Ovary (tissue), 10 donors: ENCODE measurements at places on chromosomes 11 and 22. TPM values are rescaled to one million over a fixed set of nuclear protein-coding genes. Genes with fewer than 3 reads are reported as not detected.

GRCh38 chr11:75013051-75013450, 24.3 kb downstream of the NEU3 start:
- H3K4me3 ChIP-seq = no peak overlapping the region
- no peak overlapping the region for H3K27ac ChIP-seq
- H3K4me1 ChIP-seq = no peaks in the 10 kb centered on the region
- no peak for DNase-seq
- no peaks in the 10 kb centered on the region for H3K27me3 ChIP-seq

- H3K4me1 ChIP-seq = no peaks in the 10 kb centered on the region
- H3K4me3 ChIP-seq = no peak overlapping the region
- H3K27me3 ChIP-seq = no peaks in the 10 kb centered on the region
- H3K27ac ChIP-seq = no peak overlapping the region
Measured at GRCh38 chr11:132334769-132335280, 964.4 kb downstream of the NTM start.

DNA sequence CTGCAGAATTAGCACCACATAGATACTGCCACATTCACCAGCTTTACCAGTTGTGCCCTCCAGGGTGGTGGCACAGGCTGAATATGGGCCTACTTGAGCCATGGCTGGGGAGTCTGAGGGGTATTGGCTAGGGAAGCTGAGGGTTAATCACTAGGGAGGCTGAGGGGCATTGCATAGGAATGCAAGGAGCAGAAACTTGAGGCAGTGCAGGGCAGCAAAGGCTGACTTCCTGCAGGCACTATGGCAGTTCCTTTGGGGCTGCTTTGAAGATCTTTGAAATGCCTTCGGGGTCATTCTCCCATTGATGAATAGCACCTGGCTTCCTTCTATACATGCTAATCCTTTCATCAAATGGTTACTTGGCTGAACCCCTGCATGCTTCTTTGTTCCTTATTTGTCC, 171.5 kb downstream of the RCN1 start:
- H3K4me1 ChIP-seq = peaks cover 1% of the 10 kb centered on the region
- no peak for DNase-seq
- no peaks in the 10 kb centered on the region for H3K36me3 ChIP-seq
- H3K4me3 ChIP-seq = no peak overlapping the region

DNA sequence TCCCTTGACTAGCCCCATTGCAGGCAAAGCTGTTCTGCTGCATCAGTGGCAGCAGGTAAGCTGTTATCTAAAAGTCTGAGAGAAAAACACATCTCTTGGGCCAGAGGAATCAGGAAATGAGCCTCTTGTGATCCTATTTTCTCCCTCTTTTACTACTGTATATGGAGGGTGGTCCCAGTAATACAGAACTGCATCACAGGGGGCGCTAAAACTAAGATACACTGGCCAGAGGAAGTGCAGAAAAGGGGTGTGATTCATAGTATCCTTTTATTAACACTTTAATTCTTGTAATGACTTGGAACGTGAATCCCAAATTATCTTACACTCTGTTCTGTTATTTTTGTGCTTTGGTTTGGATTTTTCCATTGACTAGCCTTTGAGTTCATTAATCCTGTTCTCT, 8.8 kb upstream of the MED17 start:
- H3K4me1 ChIP-seq = no peaks in the 10 kb centered on the region
- H3K36me3 ChIP-seq = no peaks in the 10 kb centered on the region
- no peaks in the 10 kb centered on the region for H3K27me3 ChIP-seq
- no peak overlapping the region for H3K4me3 ChIP-seq
- no peak overlapping the region for H3K27ac ChIP-seq

DNA sequence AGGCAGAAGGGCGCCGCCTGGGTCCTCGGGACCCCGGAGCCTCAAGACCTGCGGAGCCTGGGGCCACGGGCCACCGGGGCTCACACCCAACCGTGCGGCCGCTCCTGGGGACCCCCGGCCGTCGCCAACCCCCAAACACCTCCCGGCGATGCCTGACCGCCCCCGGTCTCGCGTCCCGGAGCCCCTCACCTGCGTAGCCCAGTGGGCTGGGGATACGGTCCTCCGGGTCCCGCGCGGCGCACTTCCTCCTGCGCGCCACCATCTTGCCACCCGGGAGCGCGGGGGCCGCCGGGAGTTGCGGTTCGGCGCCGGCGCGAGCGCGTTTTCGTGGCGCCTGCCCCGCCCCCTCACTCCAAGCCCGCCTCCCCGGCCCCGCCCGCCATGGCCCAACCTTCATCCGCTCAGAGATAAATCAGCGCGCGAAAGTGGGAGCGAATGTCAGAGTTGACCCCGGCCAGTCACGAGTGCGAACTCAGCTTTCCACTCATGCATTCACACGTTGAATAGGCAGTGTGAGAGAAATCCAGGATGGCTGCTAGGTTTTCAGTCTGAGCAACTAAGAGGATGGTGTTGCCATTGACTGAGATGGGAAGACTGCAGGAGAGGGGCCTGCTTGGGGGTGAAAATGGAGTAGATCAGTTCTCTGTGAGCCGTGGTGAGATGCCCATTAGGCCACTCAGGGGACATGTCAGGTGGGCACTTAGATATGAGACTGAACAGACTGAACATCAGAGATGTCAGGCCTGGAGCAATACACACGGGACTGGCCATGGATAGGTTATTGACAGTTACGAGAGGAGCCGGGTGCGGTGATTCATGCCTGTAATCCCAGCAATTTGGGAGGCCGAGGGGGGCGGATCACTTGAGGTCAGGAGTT, at the start of gene RRP7A:
Gene RRP7A, minus strand, starts transcription at position 272 of the 877 bp plus-strand sequence. Its CDS starts 10 bp downstream, at position 262.
- H3K4me1 ChIP-seq = no peaks in the 10 kb centered on the region
- H3K27ac ChIP-seq = peak within 1 kb of the TSS; percentile 59
- peak within 1 kb of the TSS; percentile 76 for H3K4me3 ChIP-seq
- peak; percentile 82 for DNase-seq

DNA sequence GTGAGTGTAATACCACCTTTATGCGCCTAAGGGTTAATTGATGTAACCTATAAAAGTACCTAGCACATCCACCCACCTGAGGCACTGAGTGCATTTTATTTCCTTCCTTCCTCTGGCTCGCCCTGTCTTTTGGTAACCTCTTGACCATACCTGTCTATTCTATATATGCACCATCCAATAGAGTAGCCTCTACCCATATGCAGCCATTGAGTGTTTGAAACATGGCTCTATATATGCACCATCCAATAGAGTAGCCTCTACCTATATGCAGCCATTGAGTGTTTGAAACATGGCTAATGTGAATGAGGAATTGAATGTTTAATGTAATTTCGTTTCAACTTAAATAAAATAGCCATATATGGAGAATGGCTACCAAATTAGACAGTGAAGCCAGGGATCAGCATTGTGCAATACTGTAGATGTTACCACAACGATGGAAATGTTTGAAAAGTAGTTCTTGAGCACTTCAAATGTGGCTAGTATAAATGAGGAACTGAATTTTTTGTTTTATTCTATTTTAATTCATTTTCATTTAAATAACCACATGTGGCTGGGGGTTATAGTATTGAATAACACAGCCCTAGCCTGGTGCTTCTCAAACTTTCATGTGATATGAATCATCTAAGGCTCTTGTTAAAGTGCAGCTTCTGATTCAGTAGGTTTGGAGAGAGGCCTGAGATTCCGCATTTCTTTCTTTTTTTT, 33.8 kb downstream of the SLC35F2 start:
- H3K27me3 ChIP-seq = no peaks in the 10 kb centered on the region
- H3K4me1 ChIP-seq = no peaks in the 10 kb centered on the region
- H3K27ac ChIP-seq = no peak overlapping the region

- no peaks in the 10 kb centered on the region for H3K27me3 ChIP-seq
- H3K4me3 ChIP-seq = no peak overlapping the region
- DNase-seq = no peak
- no peaks in the 10 kb centered on the region for H3K4me1 ChIP-seq
- H3K36me3 ChIP-seq = no peaks in the 10 kb centered on the region
Measured at GRCh38 chr11:70826541-70827335, 425.6 kb downstream of the SHANK2 start.

- peaks cover 4% of the 10 kb centered on the region for H3K4me1 ChIP-seq
- H3K4me3 ChIP-seq = no peak overlapping the region
- DNase-seq = no peak
- no peak overlapping the region for H3K27ac ChIP-seq
Measured at GRCh38 chr11:118147502-118147901, 5.1 kb downstream of the SCN4B start.

DNA sequence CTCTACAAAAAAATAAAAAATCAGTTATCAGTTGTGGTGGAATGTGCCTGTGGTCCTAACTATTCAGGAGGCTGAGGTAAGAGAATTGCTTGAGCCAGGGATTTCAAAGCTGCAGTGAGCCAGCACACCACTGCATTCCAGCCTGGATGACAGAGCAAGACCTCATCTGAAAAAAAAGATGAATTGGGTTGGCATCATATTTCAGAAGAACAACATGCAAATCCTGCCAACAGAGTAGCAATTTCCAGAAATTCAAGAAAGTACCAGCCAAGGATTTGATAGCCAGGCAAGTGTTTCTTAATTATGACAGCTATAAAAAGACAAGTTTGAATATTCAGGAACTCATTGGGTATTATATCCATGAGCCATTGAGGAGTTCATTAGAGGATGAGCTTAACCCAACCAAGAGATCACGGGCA, 75.2 kb downstream of the USP47 start:
- no peak for DNase-seq
- no peaks in the 10 kb centered on the region for H3K27me3 ChIP-seq
- H3K4me3 ChIP-seq = no peak overlapping the region

GRCh38 chr22:48659404-48659996, 1168.2 kb downstream of the BRD1 start:
- no peaks in the 10 kb centered on the region for H3K27me3 ChIP-seq
- DNase-seq = no peak
- H3K27ac ChIP-seq = no peak overlapping the region

DNA sequence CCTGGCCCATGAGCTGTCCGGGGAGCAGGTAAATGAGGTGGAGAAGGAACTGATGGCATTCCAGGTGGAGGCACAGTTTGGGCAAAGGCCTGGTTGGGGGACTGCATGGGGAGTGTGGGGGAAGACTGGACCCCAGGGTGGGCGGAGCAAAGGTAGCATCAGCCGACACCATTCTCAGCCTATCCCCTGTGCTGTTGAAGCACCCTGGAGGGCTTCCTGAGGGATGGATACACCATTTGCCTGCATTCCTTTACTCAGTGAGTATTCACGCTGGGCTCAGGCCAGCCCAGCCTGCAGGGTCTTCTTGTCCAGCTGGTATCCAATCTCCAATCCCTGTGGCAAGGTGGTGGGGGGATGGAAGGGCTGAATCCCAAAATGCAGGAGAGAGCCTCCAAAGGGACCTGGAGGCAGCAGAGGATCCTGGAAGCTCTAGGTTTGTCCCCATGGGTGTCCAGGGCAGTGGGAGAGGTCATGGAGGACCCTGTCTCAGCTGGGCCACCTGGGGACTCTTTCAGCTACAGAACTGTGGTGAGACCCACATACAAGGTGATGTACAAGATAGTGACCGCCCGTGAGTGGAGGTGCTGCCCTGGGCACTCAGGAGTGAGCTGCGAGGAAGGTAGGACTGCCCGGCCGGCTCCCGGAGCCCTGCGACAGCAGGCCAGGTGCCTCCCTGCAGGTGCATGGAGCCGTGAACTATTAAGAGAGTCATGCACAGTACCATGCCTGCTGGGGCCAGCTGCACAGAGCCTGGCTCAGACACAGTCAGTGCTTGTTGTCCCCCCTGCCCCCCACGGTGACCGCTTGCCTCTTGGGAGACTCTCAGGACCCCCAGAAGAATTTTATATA, 9.5 kb downstream of the EMID1 start:
- no peak overlapping the region for H3K4me3 ChIP-seq
- no peaks in the 10 kb centered on the region for H3K4me1 ChIP-seq
- DNase-seq = no peak
- H3K27me3 ChIP-seq = no peaks in the 10 kb centered on the region
- H3K36me3 ChIP-seq = no peaks in the 10 kb centered on the region
- no peak overlapping the region for H3K27ac ChIP-seq

- no peak for DNase-seq
- H3K27ac ChIP-seq = no peak overlapping the region
- peaks cover 5% of the 10 kb centered on the region for H3K4me1 ChIP-seq
- H3K27me3 ChIP-seq = no peaks in the 10 kb centered on the region
- no peak overlapping the region for H3K4me3 ChIP-seq
Measured at GRCh38 chr11:64998690-64999431, 2.1 kb upstream of the BATF2 start.

DNA sequence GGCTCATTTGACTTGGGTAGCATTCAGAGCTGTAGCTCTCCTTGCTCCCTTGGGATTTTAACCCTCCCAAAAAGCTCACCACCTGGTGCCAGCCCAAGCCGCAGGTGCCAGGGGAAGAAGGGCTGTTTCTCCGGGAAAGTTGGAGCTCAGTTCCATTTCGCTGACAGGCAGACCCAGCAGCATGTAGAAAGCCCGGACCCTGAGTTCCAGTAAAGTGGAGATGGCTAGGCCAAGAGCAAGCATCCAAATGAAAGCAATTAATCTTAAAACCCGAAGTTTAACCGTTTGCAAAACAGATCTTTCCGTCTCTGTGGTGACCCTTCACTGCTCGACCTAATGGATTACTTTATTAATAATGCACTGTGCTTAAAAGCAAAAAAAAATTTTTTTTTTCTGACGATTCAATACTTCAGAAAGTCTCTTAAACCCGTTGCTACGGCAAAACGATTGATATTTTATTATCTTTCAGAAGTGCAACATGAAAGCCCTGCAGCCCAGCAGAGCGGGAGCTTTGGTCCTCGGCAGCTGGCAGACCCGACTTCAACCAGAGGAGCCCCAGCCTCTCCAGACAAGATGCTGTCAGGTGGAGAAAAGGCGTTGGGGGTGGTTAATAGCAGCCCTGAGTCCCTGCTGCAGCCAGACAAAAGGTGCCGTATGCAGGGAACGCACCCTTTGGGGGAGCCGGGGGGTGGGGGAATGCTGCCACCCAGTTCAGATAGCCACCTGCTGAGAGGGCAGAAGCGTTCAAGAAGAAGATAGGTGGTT, 3.3 kb downstream of the LMO1 start:
- H3K36me3 ChIP-seq = no peaks in the 10 kb centered on the region
- peaks cover 5% of the 10 kb centered on the region for H3K4me1 ChIP-seq
- no peak for DNase-seq

DNA sequence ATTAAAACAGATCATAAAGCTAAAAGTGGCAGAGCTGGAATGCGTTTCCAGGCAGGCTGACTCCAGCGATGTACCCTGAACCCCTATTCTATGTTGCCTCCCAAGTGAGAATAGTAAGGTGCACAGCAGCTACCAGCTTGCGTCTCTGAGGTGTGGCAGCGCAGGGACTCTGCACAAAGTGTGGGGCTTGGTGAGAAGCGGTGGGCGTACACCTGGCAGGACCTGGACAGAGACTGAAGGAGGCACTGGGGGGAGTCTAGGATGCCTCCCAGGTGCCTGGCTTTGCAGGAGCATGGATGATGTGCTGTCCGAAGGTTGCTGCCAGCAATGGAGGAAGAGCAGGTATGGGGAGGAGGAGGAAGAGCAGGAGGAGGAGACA, 42.9 kb downstream of the AMPD3 start:
- no peaks in the 10 kb centered on the region for H3K27me3 ChIP-seq
- H3K4me3 ChIP-seq = no peak overlapping the region
- H3K36me3 ChIP-seq = no peaks in the 10 kb centered on the region

Gene APOL5
- not detected for total RNA-seq

Gene OR6T1
- not detected for total RNA-seq

Gene CDCA5
- 0.45 TPM for total RNA-seq

Gene DMC1
- 1.4 TPM for total RNA-seq

Gene AIFM3
- total RNA-seq = 1.1 TPM

Gene GRAP2
- not detected for total RNA-seq

Gene CABP4
- 1.6 TPM for total RNA-seq

Gene SHISA8
- total RNA-seq = not detected

Gene OR5A1
- not detected for total RNA-seq
